Activated CD4-positive, alpha-beta memory T cell treated with anti-CD3 and anti-CD28 coated beads for 36 hours (primary cell): ENCODE measurements at places on chromosomes 5 and 9.
A peak's percentile ranks its signal among the peaks of the same experiment; 100 is the strongest.

DNA sequence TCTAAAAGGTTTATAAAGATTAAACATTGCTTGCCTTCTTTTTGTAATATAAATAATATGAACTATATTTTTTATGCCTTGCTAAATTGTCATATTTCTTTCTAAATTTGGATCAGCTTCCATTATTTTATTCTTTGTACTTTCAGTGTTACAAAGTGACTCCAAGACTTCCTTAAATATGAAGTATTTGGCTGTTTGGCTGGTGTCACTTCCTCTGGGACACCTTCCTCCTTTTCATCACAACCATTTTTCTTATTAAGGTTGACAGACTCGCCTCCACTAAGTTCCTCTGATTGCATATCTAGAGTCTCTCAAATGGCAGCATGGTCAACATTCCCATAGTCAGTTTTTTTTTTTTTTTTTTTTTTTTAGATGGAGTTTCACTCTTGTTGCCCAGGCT is 73.8 kb upstream of the SLC1A1 start:
- H3K4me1 ChIP-seq, result no peaks in the 10 kb centered on the region
- H3K36me3 ChIP-seq, result no peaks in the 10 kb centered on the region
- DNase-seq, result no peak
- H3K27me3 ChIP-seq, result no peaks in the 10 kb centered on the region

DNA sequence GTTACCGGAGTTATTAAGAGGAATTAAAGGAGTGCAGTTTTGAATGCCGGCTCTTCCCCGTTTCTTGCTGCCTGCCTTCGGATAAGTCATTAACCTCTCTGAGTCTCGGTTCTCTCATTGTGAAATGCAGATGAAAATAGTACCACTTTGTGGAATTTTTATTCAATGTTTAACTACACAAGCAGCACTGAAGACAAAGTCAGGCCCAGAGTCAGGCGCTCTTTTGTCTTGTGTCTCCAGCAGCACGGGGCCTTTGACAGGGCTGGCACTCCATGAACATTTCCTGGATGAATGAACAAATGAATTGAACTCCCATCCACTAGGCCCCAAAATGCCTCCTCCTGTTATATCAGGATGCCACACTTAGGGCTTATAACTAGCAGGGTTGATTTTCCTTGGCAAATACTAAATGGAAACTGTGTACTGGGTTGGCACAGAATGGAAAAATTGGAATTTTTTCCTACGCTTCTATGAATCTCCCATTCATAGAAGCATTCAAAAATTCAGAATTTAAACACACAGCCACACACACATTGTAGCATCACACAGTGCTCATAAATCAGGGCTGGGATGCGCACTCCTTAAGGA is 332.8 kb downstream of the MLLT3 start:
- H3K4me3 ChIP-seq, result no peak overlapping the region
- peaks cover 8% of the 10 kb centered on the region for H3K36me3 ChIP-seq
- peaks cover 14% of the 10 kb centered on the region for H3K4me1 ChIP-seq
- no peak for DNase-seq
- H3K27ac ChIP-seq, result no peak overlapping the region

GRCh38 chr5:150209099-150209635 is 19.3 kb downstream of the SLC6A7 start:
- peak; percentile 11 for DNase-seq
- H3K4me3 ChIP-seq, result no peak overlapping the region
- peaks cover 9% of the 10 kb centered on the region for H3K4me1 ChIP-seq
- H3K36me3 ChIP-seq, result no peaks in the 10 kb centered on the region
- no peak overlapping the region for H3K27ac ChIP-seq

DNA sequence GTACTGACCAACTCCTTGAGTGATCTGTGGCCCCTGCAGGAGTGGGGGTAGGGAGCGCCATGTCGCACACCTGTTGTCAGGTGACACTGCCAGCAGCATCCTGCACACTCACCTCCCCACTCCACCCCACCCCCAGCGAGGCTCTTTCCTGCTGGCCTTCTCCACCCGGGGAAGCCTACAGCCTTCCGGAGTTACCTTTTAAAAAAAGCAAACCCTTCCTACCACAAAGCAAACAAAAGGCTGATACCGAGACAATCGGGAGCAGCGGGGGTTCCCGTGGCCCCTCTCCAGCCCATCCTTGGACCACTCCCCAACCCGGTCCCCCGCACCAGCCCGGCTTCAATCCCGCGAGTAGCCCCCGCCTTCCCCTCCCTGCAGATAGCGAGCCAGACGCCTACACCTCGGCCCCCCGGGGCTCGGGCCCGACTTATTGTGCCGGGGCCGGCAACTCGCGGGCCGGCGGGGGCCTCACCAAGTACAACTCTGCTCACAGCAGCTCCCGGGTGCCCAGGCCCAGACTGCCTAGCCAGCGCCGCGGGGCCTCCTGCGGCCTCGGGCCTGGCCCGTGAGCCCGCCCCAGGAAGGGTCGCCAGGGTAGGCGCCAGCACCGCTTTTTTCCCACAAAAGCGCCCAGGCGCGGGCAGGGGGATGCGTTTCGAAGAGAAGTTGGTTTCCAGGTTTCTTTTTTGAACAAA is 724 bp downstream of the MACROH2A1 start:
- H3K36me3 ChIP-seq, result peaks cover 5% of the 10 kb centered on the region
- no peaks in the 10 kb centered on the region for H3K27me3 ChIP-seq
- H3K4me1 ChIP-seq, result peaks cover 53% of the 10 kb centered on the region
- DNase-seq, result peak; percentile 73

GRCh38 chr9:128257086-128257825 is 18.6 kb downstream of the GOLGA2 start:
- no peak for DNase-seq
- H3K27me3 ChIP-seq, result no peaks in the 10 kb centered on the region
- H3K27ac ChIP-seq, result peak overlapping the region; percentile 42
- no peaks in the 10 kb centered on the region for H3K4me1 ChIP-seq
- H3K4me3 ChIP-seq, result no peak overlapping the region

GRCh38 chr9:75462866-75463265 is 374.6 kb downstream of the OSTF1 start:
- no peaks in the 10 kb centered on the region for H3K36me3 ChIP-seq
- no peaks in the 10 kb centered on the region for H3K27me3 ChIP-seq
- H3K4me3 ChIP-seq, result no peak overlapping the region
- no peak for DNase-seq
